HS-27A (cell line): ENCODE measurements at places on chromosomes 4 and X.

GRCh38 chr4:78056265-78057129 is 626 bp upstream of the FRAS1 start:
- peak; percentile 27 for DNase-seq

DNA sequence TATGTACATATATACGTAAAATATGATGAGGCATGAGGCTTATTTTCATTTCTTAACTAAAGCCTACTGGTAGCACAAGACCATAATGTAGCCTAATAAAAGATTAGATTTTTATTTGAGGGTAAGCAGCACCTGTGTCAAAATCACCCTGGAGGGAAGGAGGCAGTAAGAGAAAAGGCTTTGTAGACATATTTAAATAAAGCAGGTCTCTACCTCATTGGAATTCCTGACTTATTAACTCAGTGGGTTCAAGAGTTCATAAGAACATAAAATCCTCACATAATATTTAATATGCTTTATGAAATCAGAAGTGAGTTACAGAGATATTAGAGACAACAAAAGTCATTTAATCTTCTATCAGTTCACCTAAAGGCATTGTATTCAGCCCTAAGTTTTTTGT is 261.6 kb upstream of the ANKRD50 start:
- DNase-seq, result no peak

GRCh38 chr4:8860892-8861575 is 10.6 kb downstream of the HMX1 start:
- no peak for DNase-seq

DNA sequence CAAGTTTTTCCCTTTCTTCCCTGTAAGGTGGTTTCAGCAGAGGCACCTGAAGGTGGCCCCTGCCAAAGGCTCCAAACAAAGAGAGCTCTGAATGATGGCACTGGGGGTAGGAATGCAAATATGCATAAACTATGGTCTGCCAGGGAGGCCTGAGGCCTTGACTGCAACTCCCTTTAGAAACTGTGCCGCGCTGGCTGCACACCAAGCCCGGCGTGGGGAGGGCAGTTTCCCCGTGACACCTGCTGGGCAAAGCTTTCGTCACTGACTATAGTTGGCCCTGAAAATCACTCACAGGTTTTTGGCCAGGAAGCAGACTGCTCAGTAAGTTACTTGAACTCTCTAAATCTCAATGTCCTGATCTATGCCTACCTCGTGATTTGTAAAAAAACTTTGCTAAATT is 97.8 kb upstream of the ATOH1 start:
- no peak for DNase-seq

DNA sequence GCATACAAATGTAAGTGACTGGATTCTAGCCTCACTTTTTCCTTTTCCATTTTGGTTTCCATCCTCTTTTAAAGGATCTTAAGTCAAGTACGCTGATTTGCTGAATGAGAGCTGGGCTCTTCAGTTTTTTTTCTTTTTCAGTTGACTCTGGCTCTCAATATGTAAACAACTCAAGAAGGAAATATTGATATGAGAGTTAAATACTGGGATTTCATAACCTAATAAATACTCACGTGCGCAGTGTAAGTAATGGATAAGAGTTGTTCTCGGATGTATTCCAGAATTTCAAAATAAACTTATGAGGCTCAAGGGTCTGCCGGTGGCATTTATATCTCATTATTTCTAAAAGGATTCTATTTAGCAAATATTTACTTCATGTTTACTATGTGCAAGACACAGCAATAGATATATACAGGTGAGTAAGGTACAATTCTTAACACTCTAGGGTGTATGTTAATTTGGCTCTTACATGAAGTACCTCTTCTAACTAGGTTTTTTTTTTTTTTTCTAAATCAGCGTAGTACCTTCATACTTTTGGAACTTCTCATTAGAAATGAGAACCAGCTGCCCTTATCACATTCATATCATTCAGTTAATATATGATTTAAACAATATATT is 11.0 kb upstream of the MAGEB10 start:
- no peak for DNase-seq

DNA sequence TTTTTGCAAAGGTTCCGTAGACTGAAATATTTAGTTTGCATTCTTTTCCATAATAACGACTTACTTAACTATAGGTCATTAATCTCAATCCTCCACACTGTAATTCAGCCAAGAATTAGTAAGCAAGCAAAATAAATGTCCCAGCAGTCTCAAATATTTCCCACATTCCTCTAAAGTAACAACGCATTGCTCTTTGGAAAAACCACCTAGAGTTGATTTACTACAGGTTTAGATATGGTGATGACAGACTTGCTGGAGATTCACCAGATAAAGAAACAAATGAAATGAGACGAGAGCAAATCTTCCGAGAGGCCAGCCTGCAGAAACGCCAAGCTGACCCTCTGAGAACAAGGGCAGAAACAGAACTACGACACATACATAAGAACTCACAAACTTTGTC is 28.9 kb downstream of the TENM3 start:
- no peak for DNase-seq

GRCh38 chrX:22196149-22196548 is 76.6 kb upstream of the CBLL2 start:
- no peak for DNase-seq

- no peak for DNase-seq
These were observed 87.2 kb downstream of the MAPK10 start for GRCh38 chr4:86272669-86273068.

DNA sequence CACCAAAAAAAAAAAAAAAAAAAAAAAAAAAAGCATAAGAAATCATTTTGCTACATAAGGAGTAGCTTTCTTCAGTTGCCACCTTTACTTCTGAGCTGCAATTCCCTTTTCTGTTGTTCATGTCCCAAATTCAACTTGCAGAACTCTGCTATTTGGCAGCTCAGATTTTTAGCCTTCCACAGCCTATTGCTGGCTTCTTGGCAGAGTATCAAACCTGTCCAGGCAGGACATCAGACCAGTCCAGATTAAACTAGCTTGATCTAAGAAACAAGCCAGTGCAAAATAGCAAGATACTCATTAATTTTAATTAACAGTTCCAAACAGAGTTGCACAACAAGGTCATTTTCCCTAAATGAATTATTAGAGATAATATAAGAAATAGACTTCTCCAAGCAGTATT is 123.6 kb upstream of the NR3C2 start:
- DNase-seq, result no peak

- DNase-seq, result no peak
These were observed 155.0 kb upstream of the MAOA start for GRCh38 chrX:43500996-43501694.

DNA sequence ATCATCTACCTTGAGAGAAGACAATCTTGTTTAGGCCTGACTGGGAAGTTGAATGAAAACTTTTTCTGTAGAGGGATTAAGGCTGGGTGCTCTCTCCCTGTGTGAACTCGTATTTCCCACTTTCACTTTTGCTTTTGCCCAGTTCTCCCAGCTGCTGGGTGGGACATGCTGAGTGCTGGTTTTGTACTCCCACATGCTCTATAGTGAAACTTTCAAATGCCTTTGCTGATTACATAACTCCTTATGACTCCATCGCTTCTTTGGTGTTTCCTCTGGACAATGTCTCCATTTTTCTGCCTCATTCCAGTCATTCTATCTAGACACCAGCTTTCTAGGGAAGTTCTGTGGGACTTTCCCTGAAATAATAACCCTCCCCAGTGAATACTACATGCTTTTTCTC is 100.5 kb downstream of the CLNK start:
- DNase-seq, result no peak

DNA sequence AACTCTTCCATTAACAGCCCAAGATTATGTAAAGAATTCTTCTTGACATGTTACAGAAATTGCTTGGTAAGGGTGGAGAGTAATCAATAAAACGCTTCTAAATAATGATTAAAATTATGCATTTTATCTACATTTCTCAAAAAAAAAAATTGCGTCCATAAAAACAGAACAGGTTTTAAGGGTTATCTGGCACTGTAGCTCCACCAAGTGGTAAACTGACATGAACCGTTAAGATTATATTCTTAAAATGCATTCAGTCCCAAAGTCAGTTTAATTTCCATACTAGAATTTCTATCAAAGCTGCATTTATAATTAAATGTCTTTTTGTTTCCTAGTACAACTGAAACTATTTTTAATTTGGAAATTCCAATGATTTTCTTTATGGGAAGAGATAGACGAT is 214.0 kb upstream of the UGT8 start:
- DNase-seq, result no peak

DNA sequence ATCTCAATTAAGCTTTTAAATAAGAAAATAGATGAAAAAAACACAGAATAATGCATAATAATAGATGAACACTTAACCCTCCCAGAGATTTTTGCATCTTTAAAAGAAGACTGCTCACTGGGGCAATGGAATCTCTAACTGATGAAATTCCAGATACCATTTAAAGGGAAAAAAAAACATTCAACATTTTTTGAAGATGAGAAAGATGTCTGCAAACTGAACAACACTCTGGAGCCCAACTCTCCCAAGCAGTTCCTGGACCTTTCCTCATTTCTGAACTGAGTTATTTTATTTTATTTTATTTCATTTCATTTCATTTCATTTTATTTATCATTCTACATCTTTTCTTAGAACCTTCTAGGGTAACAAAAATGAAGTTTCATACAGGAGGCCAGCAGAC is 90.7 kb downstream of the CORIN start:
- no peak for DNase-seq

DNA sequence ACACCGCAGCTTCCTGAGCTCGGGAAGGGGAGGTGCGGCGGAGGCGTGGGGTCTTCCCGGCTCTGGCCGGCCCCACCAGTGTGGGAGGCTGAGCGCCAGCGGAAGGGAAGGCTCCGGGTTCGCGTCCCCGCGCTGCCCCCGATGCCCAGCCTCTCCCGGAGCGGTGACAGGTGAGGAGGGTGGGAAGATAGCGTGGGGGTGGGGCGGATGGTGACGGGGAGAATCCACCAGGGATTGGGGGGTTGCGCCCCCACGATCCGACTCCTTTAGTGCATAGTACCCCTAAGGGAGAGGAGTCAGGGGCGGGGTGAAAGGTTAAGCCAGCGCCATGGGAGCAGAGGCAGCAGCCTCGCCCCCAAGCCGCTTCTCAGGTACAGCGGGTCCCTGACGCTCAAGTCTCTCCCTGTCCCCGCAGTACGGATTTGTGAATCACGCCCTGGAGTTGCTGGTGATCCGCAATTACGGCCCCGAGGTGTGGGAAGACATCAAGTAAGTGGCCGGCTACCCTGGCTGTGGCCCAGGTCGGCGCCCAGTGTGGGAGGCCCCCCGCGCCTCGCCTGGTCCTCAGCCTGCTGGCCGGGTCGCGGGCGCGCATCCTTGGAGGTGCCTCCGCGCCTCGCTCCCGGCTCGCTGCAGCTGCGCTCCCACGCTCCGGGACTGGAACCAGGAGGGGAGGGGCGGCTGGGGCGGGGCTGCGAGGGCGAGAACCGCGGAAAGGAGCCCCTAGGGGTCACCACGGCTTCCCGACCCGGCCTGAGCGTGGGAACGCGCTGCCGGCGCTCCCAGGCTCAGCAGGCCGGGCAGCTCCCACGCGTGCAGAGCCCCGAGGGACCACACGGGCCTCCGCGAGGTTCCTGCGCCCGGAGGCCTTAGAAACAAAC is 791 bp downstream of the GUCY1B1 start:
- no peak for DNase-seq

GRCh38 chr4:1183985-1184773 is 11.8 kb upstream of the SPON2 start:
- DNase-seq, result no peak

DNA sequence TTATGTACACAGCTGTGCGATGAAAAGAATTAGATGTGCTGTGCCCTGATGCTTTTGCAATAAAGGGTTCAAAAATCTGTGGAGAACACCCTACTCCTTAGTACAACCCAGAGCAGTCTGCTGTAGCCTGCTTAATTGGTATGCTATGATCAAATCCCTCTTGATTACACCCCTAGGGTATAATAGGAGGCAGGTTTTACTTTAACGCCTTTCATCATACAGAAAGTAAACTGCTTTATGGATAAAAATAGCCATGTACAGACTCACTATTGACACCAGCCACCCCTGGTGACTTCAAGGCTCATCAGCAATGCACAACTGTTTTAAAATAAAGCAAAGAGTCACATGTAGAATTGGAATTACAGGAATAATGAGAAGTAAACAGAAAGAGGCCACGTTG is 315.3 kb downstream of the DMD start:
- DNase-seq, result no peak

- DNase-seq, result no peak
These were observed 44.7 kb upstream of the BEX4 start for GRCh38 chrX:103170216-103170615.

- DNase-seq, result no peak
These were observed 169.3 kb upstream of the FGF16 start for GRCh38 chrX:77277911-77278310.

- DNase-seq, result no peak
These were observed 1476.1 kb upstream of the TENM3 start for GRCh38 chr4:180766944-180767729.

GRCh38 chrX:14872355-14872754 is 514 bp downstream of the FANCB start:
- DNase-seq, result no peak

GRCh38 chrX:132638313-132638712 is 149.5 kb upstream of the MBNL3 start:
- DNase-seq, result no peak

GRCh38 chr4:38889143-38889542 is 21.5 kb downstream of the FAM114A1 start:
- DNase-seq, result no peak

DNA sequence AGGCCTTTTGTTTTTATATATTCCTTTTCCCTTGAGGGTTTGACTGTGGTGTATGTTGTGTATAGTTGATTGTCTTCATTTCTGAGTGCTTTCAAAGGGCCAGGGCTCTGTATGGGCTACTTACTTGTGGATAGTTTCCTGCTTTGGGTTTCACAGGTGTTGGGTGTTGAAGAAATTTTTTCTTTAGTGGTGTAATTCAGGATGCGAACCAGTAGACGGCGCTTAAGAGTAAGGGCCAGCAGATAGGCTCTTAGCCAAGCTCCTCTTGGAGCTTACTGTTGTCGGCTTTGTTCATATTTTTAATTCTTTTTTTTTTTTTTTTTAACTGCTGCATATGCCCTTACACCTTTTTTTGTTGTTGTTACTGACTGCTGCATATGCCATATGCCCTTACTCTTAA is 276.3 kb upstream of the GALNT7 start:
- DNase-seq, result no peak

DNA sequence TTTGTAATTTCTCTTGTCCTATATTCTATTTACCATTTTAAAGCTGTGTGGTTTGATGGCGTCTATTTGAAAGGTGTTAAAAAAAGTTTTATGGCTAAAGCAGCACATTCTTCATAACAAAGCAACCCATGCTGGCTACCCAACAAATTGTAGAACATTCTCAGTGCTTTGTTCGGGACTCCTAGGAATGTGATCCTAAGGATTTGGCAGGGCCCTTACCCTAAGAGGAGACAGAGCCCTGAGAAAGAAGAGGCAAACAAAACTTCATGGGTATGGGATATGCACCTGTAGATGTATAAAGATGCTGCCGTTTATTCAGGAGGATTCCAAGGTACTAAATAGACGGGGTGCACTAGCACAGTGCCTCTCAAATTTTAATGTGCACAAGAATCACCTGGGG is 370.8 kb upstream of the DIPK2B start:
- no peak for DNase-seq

GRCh38 chr4:4413373-4413725 is 26.4 kb downstream of the NSG1 start:
- no peak for DNase-seq
